ENCODE measurements at places on chromosomes 1 and 21.

- peak; percentile 54 for DNase-seq
Measured at GRCh38 chr1:93814059-93814794, 64.8 kb downstream of the DNTTIP2 start.

GRCh38 chr1:208161656-208162375 is 82.4 kb downstream of the PLXNA2 start:
- no peak for DNase-seq

DNA sequence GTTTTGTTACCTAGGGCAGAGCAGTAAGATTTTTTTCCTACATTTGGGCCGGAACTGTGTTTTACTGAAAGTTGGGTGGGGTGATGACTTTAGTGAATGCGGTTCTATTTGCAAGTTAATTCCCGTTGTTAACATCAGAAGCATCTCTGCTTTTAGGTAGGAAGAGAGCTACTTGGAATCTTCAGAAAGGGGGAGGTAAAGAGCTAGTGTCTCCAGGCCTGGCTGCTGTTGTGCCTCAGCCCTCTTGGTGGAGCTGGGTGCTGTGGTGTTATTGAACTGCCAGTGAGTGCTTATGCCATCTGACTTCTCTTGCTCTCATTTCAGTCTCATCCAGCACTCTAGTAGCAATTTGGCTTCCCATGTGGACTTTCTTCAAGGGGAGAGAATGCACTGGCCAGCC is 3.4 kb downstream of the KDM4A start:
- no peak for DNase-seq

DNA sequence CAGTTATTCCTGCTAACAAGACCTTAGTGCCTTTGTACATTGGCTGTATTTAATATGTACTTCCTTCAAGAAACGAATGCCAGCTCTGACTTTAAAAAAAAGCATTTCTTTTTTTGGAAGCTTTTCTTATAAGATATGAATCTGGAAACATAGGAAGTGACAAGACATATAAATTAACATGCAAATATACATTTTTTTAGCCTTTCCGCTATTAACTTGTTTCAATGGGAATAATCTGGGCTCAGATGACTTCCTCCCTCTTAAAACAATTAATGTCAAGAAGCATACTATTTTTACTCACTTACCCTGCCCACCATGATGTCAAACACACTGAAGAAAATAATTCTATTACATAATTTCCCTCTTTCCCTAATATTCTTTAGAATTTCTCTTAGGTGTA is 1.4 kb downstream of the DENND1B start:
- no peak for DNase-seq

GRCh38 chr1:51284487-51284954 is 45.8 kb downstream of the TTC39A start:
- no peak for DNase-seq

DNA sequence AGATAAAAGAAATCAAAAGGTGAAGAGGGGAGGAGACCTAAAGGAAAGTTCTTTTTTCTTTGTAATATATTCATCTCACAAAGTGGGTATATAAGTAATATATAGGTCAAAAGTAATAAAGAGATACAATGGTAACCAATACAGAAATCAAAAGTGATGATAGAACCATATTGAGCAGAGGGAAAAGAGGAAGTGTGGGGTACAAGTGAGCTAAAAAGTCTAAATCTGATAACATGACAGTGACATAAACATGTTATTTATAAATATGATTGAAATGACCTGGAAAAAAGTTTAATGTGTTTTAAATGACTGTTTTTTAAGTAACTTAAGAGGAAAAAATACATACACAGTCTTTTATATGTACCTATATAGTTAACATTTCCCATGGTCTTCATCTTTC is 70.5 kb downstream of the MRPL39 start:
- DNase-seq = no peak

DNA sequence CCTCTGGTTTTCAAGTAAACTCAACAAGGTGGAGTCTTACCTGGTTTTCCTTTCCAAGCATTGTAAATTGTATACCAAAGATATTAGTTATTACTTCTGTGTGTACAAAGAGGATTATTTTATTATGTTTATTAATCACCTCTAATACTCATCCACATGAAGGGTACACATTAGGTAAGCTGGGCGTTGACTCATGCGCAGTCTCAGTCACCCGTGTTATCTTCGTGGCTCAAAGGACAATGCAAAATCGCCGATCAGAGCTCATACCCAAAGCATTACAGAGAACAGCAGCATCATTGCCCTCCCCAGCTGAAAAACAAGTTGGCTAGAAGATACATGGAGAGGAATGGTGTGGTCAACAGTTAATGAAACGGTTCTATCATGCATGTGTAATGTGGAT is 148.7 kb downstream of the NR5A2 start:
- no peak for DNase-seq

DNA sequence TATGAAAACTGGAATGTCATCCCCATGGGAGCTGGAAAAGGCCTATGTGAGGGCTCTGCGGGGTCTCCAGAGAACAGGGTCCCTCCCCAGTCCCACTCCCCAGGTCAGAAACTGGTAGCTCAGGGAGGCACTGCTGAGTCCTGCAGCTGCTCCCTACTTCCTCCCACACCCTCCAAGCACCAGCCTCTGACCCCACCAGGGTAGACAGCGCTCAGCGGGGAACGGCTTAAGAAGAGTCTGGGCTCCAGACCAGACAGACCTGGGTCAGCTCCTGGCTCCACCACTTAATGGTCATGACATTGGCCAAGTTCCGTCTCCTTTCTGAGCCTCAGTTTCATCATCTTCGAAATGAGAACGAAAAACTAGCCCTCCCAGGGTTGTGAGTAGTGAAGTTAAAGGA is 7.2 kb downstream of the LRP8 start:
- DNase-seq = no peak

DNA sequence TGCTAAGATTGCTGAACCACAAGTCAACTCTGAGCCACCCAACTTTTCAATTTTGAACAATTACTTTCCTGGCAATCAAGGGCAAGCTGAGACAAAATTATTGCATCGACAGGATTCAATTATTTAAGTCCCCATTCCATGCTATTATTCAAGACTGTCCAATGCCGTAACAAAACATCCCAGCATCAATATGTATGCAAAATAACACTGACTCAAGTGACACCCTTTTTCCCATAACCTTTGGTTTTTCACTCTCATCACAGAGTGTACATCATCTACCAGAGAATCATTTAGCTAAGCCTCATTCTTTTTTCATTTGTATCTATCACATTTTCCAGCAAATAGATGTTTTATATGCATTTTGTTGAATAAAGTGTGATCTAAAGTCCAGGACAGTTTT is 54.6 kb downstream of the ERICH3 start:
- DNase-seq = no peak

DNA sequence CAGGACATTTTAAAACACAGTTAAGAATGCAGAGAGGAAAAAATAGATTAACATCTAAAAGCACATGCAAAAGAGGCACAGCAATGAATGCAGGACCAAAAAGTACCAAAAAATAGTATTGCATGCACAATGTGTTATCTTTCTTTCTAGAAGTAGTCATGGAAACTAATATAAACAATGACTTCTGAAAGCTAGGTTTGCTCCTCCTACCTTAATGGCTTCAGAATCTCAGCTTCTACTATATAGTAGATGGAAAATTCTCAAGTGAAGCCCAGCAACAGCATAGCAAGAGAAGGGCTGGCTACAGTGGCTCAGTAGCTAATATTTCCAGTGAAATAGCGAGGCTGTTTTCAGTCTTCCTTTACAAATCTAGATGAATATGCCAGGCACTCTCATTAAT is 125.1 kb downstream of the CRB1 start:
- DNase-seq = no peak

DNA sequence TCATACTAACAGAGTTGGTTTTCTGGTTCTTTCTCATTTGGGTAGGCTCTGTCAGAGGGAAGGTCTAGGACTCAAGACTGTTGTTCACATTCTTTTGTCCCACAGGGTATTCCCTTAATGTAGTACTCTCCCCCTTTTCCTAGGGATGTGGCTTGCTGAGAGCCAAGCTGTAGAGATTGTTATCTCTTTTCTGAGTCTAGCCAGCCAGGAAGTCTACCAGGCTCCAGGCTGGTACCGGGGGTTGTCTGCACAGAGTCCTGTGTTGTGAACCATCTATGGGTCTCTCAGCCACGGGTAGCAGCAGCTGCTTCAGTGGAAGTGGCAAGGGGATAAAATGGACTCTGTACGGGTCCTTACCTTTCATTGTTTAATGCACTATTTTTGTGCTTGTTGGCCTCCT is 226.4 kb downstream of the LBR start:
- no peak for DNase-seq

- DNase-seq = no peak
Measured at GRCh38 chr1:38728585-38728908, 131.0 kb downstream of the RRAGC start.

DNA sequence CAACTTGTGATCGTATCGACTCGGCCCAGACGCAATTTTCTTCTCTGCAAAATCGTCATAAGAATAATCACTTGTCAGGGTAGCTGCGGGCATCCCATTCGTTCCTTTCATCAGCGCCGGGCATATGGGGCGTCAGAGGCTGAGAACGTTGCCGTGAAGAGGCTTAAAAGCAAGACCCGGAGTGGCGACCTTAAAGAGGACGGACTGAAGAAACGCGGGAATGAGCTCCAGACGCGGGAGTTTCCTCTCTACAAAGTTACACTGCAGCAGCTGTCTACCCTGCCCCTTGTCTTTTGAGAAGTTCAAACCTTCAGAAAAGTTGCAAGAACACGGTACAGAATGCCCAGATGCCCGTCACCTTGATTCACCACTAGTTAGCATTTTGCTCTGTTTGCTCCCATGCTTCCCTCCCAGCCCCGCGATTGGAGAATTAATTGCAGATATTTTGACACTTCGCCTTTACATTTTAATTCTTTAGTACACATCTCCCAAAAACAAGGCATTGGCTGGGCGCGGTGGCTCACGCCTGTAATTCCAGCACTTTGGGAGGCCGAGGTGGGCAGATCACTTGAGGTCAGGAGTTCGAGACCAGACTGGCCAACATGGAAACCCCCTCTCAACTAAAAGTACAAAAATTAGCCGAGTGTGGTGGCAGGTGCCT is 967 bp downstream of the CENPS start:
- DNase-seq = no peak

DNA sequence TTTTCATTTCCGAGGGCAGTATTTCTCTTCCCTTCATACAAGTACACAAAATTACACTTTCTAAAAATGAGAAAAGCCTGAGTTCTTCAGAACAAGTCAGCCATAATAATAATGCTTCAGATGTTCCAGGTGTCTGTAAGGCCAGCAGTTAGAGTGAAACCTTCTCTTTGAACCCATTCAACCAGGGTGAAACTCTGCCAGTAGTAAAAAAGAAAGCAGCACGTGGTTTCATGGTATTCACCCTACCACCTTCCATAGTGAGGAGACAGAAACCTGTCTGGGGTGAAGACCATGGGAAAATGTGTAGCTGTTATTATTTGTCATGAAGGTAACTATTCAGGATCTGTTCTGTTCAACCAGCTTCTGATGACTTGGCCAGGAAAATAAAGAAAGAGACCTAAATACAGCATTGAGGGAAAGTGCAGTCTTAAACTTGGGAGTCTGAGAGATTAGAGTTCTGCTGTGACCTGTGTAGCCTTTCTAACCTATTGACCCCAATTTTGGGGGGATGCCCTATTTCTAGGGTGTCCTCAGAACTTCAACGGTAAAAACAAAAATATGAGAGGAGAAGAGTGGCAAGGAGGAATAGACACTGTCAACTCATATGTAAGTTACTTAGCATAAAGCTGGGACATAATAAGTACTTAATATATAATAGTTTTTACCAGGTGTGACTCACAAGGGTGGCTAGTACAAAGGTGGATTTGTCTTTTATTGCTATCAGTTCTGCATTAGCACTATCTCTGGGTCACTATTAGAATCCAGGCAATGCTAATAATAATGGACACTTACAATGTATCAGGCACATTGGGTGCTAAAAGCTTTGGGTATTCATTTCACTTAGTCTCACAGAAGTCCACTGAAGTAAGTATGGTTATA is 70.0 kb upstream of the TNFSF4 start:
- DNase-seq = no peak

- DNase-seq = no peak
Measured at GRCh38 chr1:94792473-94793295, 27.5 kb upstream of the SLC44A3 start.

DNA sequence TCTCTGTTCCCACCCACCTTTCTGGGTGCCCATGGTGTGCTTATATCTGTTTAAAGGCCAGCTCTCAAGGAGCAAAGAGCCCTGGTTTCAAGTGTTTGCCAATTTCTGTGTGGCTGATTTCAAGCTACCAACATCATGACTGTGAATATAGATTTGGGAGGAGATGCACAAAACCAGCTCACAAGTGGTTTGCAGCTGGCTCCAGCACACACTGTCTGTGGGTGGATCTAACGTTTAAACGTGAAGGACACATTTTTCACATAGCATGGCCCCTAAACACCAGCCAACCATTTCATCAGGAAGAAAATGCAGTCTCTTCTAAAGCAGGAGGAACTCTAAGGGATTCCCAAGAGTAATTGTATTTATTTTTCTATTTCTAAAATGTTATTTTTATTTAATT is 65.2 kb downstream of the FCRL5 start:
- DNase-seq = no peak

DNA sequence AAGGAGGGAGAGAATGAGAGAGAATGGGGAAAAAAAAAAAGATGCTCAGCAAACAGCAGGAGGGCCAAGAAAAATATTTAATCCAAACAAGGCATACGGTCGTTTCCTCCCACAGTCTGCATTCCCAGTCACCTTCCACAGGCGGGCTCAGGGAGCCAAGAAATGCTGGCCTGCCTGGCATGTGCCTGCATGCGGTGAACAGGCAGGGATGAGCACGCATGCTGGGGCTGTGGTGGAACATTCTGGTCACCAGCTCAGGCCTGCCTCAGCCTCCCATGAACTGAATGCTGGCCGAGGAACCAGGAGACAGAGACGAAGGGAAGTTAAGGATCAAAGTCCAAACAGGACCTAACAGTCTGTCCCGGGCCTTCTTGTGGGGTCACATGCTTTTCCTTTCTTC is 335.3 kb downstream of the ASTN1 start:
- no peak for DNase-seq

DNA sequence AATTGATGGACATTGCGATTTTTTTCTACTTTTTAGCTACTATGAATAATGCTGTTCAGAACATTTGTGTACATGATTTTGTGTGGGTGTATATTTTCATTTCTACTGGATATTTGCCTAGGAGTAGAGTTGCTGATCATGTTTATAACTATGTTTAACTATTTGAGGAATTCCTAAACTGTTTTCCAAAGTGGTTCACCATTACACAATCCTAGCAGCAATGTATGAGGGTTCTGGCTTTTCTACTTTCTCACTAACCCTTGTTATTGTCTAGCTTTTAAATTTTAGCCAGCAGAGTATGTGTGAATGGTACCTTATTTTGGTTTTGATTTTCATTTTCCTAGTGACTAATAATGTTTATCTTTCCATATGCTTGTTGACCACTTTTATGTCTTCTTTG is 86.2 kb downstream of the ATG4C start:
- no peak for DNase-seq

DNA sequence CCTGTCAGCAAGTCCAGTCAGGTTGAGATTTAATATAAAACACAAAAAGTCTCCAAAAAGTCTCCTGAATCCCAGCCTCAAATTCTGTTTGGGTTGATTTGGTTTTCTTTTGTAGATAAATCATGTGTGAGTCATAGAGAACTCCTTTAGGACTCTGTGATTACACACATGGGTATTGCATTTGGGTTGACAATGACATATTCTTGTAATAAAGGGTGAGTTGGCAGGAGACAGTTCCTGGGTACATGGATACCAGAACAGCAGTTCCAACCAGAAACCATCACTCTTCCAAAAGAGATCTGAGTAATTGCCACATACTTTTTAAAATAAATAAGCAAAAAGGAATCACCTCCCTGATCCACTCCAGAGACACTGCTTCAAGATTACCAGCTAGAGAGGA is 8.9 kb downstream of the CR2 start:
- DNase-seq = no peak

All from nephron progenitor cell (in vitro differentiated cells).